ENCODE measurements at places on chromosomes 2 and 18.

GRCh38 chr2:219327719-219328118 is 4.8 kb downstream of the RESP18 start:
- no peak for DNase-seq

GRCh38 chr2:36792951-36793350 is 96.4 kb downstream of the VIT start:
- DNase-seq = no peak

GRCh38 chr2:148511883-148512282 is 132.7 kb upstream of the EPC2 start:
- DNase-seq = no peak

GRCh38 chr2:108414945-108415344 is 34.1 kb upstream of the GCC2 start:
- DNase-seq = no peak

- no peak for DNase-seq
Observed at GRCh38 chr18:7584646-7585275, 17.6 kb downstream of the PTPRM start.

- DNase-seq = no peak
Observed at GRCh38 chr18:32937066-32937465, 164.2 kb upstream of the KLHL14 start.

- no peak for DNase-seq
Observed at GRCh38 chr2:114821055-114821454, 378.6 kb downstream of the DPP10 start.

GRCh38 chr2:225090746-225091145 is 48.5 kb upstream of the DOCK10 start:
- no peak for DNase-seq

GRCh38 chr2:191351921-191352320 is 106.7 kb downstream of the MYO1B start:
- DNase-seq = no peak

DNA sequence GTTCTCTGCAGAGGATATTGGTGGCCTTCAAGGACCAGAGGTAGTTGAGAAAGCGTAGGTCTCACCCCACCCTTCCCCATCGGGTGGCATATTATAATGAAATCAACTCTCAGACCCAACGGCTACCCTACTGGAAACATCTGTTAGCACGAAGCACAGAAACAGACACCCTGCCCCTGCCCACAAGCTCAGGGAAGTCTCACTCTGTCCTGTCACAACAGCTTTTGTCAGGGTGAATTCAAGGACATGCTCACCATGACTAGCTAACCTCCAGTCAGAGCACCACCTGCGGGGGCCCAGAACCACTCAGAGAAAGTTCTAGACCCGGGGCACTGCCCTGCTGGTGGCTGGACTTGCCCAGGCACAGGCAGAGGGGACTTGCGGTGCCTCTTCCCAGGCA is 3.5 kb upstream of the B3GNT7 start:
- DNase-seq = no peak

DNA sequence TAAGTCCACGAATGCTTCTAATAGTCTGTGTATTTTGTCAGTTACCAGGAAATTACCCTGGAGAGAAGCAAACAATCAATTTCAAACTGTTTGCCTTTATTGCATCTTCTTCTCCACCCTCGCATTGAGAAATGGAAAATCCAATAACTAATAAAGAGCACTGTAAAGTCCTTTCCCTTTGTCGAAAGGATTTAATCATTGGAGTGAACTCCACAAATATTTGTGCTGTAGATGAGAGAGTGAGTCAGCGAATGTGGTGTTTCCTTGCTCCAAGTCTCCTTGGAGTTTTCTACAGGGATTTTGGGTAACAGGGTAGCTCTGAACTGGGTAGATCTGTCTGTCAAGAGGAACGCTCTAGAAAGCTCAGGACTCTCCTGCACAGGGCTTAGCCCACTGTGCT is 240.2 kb downstream of the KCNS3 start:
- DNase-seq = no peak

- DNase-seq = no peak
Observed at GRCh38 chr18:57539702-57540101, 46.8 kb downstream of the FECH start.

DNA sequence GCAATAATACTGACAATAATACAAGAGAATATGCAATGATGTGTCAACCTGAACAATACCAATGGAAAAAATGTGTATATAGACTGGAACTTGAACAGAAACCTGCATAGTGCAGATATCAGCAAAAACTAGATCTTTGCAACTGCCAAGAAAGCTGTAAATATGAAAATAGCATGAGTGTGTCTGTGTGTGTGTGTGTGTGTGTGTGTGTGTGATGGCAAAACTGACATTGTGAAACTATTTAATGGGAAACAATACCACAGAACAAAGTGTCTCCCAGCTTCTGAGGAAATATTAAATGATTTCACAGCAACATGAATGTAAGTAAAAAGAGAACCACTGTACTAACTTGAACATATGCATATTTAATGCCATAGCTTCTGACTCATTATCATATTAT is 558.2 kb upstream of the LINC00305 start:
- no peak for DNase-seq

GRCh38 chr2:43009448-43009847 is 217.0 kb downstream of the ZFP36L2 start:
- DNase-seq = no peak

DNA sequence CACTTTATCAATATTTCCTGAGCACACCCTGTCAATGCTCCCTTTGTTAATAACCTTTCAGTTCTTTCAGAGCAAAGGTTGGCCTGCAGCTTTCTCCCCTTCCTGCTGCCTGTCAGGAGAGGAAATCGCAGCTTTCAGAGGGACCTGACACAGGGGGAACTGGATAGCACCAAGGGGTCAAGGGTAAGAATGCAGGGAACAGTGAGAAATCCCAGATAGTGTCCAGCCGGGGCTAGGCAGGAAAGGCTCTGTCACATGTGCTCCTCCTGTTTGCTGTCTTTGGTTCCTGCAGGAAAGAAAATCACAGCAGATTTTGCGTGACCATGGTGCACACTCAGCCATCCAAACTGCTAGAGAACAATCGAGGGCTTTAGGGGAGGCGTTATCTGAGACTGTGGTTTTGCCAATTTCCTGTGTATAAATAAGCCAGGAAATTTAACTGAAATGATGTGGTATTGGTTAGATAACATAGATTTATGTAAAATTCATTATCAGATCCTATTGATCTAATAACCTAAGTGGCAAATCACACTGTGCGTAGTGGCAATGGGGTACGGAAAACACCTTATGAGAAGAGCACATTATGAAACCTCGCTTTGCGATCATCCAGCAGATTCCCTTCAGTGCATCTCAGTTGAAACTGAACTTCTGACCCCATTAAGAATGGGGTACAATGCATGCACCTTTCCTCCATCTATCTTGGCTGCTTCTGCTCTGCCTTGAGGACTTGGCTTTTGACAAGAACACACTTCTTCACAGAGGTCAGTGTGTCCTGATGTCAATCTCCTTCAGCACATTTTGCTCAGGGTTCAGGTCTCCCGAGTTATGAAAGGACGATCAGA is 178.0 kb downstream of the ICOS start:
- DNase-seq = no peak

- no peak for DNase-seq
Observed at GRCh38 chr2:29113027-29113686, 2.1 kb upstream of the CLIP4 start.

DNA sequence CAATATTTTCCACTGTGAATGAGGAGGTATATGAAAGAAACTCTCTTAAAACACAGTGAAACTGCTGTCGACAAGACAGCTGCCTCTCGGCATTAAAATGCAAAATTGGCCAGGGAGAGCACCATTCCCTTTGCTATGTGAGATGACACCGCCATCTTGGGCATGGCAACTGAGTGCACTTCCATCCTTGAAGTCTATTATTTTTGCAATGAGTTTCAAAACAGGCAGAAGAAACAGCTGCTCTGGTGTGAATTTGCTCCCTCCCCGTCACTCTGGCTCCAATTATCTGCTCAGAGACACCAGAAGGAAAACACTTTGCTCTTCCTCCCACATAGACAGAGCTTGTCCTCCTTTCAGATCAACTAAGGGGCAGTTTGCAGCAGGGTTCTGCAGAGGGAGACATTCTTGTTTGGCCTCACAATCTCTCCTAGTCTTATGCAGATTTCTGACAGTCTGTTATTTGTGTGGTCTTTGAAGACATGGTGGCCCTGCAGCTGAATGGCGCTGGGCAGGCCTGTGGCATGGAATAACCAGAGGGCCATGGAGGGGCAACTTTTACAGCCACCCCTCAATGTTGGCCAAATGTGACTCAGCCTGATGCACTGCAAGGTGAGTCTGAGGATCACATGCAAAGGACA is 48.6 kb upstream of the SEC11C start:
- no peak for DNase-seq

GRCh38 chr2:220628252-220628651 is 943.9 kb downstream of the EPHA4 start:
- no peak for DNase-seq

DNA sequence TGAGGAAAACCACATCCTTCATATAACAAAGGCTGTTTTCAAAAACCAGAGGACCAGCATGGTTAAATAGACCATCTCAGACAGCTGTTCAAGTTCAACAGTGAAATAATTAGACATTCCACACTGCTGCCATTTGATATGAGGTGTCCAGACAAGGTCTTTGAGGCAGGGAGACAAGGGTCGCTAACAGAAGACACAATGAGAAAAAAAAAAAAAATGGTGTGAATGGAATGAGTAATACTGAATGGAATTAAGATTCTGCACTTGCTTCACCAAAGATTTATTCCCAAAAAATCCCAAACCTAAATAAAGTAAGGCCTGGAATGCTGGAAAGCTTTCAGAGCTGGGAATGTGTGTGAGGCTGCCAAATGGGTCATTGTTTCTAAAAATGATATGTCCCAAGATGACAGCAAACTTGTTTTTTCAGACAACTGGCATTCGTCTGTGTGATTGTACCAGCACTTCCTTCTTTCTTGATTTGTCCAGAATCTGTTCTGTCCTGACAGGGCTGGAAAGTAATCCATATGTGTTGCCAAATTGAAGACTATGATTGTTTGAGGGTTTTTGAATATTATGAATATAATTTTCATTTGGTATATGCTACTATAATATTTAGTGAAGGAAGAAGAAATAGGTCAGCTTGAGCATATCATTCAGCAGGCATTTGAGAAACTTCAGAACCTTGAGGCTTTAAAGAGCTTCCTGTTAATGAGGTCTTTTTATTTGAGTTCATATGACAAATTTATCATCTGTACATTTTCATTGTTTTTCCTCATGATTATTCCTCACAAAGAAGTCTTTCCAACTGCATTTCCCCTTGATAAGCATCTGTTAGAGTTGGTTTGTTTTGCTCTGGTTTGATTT is 85.2 kb upstream of the ITGA4 start:
- no peak for DNase-seq

- DNase-seq = no peak
Observed at GRCh38 chr2:3956892-3957291, 253.5 kb downstream of the DCDC2C start.

GRCh38 chr2:48110492-48110891 is 204.2 kb upstream of the FBXO11 start:
- no peak for DNase-seq

- no peak for DNase-seq
Observed at GRCh38 chr2:96391828-96392200, 56.2 kb downstream of the NCAPH start.

DNA sequence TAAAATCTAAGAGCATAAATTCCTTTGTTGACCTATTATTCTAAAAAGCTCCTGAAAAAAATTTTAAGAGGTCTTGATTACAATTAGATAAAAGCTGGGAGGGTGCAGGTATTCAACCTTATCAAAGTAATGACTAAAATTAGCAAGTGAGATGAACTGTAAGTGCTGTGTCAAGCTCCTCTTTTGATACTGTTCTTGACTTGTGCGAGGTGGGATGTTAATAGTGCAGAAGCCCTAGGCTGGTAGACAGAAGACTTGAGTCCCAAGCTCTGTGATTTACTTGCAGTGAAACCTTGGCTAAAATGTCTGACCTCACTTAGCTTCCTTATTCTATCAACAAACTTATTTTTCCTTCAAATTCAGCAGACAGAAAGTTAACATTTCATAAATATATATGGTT is 637.5 kb downstream of the DSC3 start:
- no peak for DNase-seq

DNA sequence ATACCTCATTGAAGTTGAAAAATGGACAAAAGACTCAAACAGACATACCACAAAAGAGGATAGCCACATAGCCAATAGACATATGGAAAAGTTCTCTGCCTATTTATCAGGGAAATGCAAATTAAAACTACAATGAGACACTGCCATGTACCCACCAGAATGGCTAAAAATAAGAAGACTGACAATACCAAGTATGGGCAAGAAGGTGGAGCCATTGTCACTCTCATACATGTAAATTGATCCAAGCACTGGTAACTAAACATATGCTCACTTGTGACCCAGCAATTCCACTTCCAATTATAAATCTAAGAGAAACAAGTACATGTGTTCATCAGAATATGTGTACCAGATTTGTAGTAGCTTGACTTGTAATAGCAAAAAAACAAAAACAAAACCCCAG is 4.6 kb downstream of the LOXHD1 start:
- DNase-seq = no peak

- no peak for DNase-seq
Observed at GRCh38 chr2:177063331-177063730, 149.3 kb upstream of the HNRNPA3 start.

GRCh38 chr2:230068651-230069055 is at the start of gene SLC16A14:
SLC16A14 (minus strand) TSS chr2:230068924; CDS start chr2:230059352, 9,572 bp downstream.
- DNase-seq = no peak

- DNase-seq = no peak
Observed at GRCh38 chr2:172969609-172970008, 106.0 kb upstream of the MAP3K20 start.

DNA sequence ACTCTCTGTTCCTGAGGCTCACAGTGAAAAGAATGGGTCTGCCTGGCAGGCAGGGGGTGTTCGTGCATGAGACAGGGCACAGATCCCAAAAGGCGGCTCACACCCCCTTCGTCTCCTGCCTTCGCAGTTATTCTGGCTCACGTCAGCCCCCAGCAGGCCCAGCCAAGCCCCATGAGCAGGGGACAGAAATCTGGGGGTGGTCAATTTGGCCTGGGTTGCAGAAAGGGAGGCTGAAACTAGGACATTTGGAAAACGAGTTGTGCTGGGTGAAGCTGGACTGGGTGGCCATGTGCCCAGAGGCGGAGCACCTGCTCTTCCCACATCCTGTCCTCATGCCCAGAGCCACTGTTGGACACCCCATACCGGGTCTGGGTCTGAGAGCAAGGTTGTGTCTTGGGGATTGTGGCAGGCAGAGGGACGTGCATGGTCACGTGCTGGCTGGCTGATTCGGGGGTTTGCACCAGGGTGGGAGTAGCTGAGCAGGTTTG is 99.0 kb upstream of the MCFD2 start:
- no peak for DNase-seq

DNA sequence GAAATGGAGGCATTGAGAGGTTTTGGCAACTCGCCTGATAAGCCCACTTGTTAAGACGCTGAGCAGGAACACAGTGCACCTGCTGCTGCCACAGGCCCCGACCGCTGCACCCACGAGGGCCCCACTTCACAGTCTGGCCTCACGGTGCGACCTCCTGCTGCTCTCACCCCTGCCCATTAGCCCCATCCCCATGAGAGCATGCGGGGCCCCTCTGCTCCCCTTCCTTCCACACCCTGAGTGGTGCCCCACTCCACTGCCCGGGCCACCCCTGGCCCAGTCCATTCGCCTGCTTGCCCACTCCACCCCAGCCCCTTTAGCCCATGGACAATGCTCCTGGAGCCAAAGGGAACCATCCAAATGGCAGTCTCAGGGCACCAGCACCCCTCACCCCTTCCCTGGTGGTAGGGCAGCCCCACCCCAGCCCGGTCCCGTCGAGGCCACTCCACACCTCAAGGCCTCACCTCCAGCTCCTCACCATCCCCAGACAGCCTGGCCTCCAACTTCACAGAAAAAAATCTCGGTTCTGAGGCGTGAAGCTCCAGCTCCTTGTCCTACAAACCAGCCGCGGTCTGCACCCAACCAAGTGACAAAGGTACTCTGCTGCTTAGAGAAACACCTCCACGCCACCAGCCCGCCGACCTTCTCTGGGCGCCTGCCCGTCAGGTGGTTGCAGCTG is 6.7 kb upstream of the GPR55 start:
- DNase-seq = no peak

Data from CD4-positive, alpha-beta T cell treated with Interferon gamma for 1 hour (primary cell).